Stimulated activated naive CD4-positive, alpha-beta T cell treated with Interleukin-2 at 50 U/mL for 16 hours (primary cell): ENCODE measurements at places on chromosomes 13 and 19.
A peak's percentile ranks its signal among the peaks of the same experiment; 100 is the strongest.

- no peak for DNase-seq
Observed at GRCh38 chr13:28796938-28797257, 23.2 kb upstream of the MTUS2 start.

GRCh38 chr19:5042556-5042955 lies 73.6 kb downstream of the KDM4B start:
- no peak for DNase-seq

DNA sequence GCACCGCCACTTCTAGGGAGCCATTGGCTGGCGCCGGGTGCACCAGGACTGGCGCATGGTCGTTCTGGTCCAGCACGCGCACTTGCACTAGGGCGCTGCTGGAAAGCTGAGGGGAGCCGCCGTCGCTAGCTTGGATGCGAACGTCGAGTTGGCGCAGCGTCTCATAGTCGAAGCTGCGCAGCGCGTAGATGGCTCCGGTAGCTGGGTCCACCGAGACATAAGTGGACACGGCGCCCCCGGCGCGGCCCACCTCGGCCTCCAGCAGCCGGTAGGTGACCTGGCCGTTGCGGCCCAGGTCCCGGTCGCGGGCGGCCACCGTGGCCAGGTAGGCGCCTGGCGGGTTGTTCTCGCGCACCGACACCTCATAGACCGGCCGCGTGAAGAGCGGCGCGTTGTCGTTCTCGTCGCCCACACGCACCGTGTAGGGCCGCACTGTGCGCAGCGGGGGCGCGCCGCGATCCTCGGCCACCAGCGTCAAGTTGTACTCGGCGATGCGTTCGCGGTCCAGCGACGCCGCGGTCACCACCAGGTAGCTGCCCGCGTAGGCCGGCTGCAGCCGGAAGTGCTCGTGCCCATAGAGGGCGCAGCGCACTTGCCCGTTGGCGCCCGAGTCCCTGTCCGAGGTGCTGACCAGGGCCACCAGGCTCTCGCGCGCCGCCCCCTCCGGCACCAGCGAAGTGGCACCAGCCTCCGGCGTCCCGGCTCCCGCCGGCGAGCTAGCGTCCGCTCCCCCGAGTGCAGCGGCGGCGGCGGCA lies 1.7 kb downstream of the PCDH8 start:
- no peak for DNase-seq

DNA sequence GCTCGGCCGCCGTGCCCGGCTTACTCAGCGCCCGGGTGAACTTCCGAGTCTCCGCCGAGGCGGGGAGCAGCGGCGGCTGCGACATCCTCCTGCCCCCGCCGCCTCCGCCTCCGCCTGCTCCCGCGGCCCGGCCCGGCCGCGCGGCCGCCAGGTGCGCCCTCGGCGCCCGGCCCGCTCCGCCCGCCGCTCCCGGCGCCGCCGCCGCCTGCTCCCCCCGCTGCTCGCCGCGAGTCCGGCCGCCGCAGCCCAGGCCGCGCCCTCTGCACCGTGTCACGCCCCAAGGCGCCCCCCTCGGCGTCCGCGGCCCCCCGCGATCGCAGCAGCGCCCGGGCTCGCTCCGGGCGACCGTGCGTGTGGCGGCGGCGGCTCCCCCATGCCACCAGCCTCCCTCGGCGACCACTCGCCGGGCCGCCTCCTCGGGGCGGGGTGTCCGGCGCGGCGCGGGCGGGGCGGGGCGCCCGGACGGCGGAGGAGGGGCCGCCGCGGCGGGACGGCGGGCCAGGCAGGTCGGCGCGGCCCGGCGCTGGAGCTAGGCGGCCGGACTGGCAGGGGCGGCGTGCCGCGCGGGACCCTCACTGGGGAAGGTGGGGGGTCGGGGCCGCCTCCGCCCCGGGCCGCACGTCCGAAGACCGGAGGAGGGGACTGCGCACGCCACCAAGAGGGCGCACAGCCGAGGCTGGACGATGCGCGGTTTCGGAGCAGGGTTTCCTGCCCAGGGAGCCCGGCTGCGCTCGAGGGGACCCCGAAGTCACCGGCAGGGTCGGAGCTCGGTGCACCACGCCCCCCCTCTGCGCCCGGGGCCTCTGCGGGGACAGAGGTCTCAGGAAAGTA lies 108.6 kb upstream of the DOCK9 start:
- DNase-seq = peak; percentile 74

DNA sequence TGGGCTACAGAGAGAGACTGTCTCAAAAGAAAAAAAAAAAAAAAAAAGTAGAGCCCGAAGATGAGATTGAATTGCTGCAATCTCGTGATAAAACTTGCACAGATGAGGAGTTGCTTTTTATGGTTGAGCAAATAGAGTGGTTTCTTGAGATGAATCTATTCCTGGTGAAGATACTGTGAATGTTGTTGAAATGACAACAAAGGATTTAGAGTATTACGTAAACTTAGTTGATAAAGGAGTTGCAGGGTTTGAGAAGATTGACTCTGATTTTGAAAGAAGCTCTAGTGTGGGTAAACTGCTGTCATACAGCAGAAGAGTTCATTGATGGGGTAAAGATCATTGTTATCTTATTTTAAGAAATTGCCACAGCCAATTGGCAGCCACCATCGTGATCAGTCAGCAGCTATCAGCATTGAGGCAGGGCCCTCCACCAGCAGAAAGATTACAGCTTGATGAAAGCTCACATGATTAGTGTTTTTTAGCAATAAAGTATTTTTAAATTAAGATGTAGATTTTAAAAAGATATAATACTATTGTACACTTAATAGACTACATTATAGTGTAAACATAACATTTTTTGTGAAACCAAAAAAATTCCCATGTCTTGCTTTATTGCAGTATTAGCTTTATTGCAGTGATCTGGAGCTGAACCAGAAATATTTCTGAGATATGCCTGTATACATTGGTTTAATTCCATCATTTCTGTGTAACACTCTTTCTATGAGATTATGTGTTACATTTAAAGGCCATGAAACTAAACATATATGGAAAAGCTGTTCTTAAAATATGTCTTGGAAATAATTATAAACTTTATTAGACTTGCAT lies 43.1 kb downstream of the ZMYM2 start:
- DNase-seq = no peak

- DNase-seq = no peak
Observed at GRCh38 chr13:32117701-32118100, 86.1 kb downstream of the FRY start.

DNA sequence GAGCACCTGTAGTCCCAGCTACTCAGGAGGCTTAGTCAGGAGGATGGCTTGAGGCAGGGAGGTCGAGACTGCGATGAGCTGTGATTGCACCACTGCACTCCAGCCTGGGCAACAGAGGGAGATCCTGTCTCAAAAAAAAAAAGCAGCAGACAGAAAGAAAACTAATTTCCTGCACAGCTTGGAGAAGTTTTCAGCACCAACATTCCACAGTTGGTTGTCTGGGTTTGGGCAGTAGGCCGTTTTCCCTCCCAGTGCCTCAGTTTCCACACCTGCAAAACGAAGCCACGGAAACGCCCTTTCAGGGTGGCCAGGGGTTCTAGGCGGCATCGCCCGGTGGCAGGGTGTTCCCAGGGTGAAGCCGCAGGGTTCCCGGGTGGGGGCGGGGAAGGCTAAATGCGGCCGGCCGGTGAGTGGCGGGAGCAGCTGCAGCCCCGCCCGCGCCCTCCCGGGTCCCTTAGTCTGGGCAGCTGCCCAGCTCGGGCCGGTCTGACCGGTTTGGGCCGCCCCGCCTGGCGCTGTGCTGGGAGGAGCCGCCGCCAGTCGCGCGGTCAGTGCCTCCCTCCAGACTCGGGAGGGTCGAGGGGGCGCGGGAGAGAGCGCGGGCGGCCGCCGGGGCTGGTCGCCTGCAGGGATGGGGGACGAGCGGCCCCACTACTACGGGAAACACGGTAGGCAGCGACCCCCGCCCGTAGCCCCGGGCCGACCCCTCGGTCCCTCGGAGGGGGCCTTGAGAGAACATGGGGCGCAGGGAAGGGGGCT lies at the start of gene SLC44A2:
Gene SLC44A2 (plus strand): TSS at position 551 of the 759 bp plus-strand sequence. CDS start 81 bp downstream, at position 632.
- DNase-seq = no peak

GRCh38 chr13:61994174-61994573 lies 578.5 kb upstream of the PCDH20 start:
- DNase-seq = no peak

DNA sequence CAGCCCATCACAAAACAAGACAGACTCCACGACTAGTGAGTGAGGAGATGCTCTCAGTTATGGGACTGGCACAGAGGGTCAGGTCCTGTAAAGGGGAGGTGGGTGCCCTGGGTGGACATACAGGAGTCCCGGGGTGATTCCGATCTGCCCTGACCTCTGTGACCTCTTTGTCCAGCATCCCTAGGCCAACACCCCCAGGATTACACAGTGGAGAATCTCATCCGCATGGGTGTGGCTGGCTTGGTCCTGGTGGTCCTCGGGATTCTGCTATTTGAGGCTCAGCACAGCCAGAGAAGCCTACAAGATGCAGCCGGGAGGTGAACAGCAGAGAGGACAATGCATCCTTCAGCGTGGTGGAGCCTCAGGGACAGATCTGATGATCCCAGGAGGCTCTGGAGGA lies 6.4 kb upstream of the LILRA1 start:
- no peak for DNase-seq

DNA sequence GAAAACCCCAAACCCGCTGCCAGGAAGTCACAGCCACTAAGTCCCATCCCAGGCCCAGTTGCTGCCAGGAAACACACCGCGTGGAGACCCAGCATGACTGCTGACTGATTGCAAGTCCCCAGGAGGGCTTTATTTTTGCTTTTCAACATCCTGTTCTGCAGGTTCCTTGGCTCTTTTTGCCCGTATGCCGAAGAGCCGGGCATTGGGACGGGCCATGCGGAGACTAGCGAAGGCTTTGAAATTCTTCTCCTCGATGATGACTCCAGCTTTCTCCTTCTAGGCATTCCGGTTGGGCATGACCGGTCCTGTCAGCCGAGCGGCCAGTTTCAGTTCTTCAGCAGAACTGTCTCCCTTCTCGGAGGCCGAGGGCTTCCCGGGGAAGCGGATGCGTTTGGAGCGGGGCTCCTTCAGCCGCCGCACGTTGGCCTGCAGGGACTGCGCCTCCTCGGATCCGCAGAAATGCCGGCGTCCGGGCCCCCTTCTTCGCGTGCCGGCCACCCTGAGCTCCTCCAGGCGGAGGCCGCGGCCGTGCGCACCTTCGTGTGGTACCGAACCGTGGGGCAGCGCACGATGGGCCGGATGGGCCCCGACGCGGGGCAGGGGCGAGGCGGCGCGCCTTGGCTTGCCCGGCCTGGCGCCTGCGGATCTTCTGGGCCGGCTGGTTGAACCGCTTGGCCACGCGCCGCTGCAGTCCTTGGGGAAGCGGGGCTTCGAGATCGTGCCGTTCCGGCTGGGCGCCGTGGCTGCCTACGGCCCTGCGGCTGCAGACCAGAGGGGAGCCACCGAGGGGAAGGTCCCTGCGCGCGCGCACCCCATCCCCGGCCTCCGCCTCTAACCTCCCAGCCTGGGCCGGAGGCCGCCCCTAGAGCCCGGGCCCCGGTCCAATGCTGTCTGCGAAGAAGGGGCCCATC lies 15.2 kb downstream of the ZSCAN5C start:
- DNase-seq = no peak
